ENCODE measurements at places on chromosomes 13 and 19.

- no peak for DNase-seq
These were observed 23.6 kb downstream of the RANBP3 start for GRCh38 chr19:5954293-5954692.

GRCh38 chr19:42199440-42200115 is 17.9 kb downstream of the DEDD2 start:
- no peak for DNase-seq

DNA sequence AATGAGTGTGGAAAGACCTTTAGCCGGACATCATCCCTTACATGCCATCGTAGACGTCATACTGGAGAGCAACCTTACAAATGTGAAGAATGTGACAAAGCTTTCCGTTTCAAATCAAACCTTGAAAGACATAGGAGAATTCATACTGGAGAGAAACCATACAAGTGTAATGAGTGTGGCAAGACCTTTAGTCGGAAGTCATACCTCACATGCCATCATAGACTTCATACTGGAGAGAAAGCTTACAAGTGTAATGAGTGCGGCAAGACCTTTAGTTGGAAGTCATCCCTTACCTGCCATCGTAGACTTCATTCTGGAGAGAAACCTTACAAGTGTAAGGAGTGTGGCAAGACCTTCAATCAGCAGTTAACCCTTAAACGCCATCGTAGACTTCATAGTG is 11.7 kb upstream of the ZNF813 start:
- DNase-seq: no peak

- no peak for DNase-seq
These were observed 57.7 kb downstream of the ATP8A2 start for GRCh38 chr13:25429466-25429865.

GRCh38 chr19:30919737-30920136 is 429.5 kb downstream of the TSHZ3 start:
- DNase-seq: no peak

DNA sequence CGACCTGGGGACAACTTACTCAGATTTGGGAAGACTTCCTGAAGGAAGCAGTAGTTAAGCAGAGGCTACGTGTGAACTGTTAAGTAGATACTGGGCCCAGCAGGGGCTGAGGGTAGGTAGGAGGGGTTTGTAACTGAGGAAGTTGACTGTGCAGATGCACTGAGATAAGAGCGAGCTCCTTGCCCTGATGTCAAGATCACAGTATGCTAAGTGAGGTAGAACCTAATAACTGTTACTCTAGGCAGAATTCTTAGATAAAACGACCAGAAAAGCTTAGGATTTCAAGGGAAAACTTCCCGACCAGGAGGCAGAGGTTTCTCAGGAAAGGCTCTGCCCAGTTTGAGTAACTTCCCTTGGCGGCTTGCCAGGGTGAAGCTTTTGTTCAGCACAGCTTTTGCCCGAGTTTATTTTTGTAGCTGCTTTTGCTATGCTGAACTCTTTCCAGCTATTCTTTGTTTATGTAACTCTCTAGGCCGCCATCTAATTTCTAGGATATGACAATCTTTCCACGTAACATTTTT is 632.1 kb downstream of the DIAPH3 start:
- DNase-seq: no peak

DNA sequence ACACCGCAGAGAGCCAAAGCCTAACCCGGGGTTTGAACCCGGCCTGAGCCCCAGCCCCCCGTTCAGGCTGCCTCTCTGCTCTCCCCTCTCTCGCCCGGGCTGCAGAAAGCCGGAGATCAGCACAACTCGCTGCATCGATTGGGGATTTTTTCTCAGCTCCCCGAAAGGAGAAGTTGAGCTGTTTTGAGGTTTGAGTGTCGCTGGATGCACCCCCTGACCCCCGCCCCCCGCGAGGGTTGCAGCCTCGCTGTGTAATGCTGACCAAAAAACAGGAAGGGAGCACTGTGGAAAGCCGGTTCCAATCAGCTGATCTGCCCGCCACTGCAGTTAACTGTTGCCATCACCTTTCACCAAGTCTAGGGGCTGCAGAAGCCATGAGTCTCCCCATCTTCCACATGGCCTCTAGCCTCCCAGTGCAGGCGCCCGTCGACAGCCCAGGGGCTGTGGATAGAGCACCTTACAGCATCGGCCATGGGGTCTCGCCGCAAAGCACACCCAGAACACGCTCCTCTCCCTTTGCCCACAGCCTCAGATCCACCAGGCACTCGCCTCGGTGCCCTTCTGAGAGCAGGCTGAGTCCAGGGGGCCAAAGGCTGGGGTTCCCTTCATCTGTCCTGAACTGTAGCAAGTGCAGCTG is 34.5 kb downstream of the MYO9B start:
- DNase-seq: no peak

Measured in SW 1271 (cell line).